ENCODE measurements at places on chromosomes 1 and 21.
A peak's percentile ranks its signal among the peaks of the same experiment; 100 is the strongest.

DNA sequence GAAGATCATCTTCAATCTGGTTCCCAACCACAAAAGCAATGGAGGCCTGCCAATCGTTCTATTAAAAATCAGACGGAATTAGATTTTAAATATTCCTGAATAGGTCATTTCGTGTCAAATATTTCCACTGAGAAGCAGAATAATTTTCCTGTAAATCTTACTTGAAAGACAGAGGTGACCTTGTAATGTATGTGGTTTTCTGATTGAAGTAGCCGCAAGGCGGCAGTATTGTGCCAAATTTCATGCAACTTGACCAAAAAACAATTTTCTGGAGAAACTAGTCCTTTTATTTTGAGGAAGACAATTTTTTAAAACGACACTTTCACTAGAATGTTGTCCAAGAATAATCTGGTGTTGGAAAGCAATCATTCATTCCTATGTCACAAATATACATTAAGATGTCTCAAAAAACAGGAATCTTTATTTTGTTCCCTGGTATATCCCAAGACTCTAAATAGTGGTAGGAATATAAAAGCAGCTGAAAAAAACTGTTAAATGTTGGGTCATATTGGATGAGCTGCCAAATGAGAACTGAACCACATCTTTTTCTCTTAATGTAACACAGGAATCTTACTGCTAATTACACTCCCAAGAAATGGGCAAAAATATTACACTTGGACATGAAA, 33.6 kb downstream of the SPAG17 start:
- DNase-seq: peak; percentile 86

DNA sequence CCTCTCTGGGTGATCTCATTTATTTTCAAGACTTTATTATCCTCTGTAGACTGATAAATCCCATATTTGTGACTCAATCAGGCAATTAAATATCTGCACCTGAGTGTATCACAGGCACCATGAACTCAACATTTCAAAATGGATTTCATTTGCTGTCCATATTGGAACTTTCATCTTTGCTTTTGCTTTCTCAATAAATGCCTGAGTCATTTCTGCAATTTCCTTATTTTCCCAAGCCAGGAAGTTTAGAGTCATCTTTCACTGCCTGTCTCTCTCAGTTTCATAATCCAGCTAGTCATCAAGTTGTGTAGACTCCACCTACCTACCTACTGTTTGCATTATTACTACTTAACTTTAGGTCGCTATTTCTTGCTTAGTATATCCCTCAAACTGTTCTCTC, 540.9 kb downstream of the LMO4 start:
- peak; percentile 76 for DNase-seq

DNA sequence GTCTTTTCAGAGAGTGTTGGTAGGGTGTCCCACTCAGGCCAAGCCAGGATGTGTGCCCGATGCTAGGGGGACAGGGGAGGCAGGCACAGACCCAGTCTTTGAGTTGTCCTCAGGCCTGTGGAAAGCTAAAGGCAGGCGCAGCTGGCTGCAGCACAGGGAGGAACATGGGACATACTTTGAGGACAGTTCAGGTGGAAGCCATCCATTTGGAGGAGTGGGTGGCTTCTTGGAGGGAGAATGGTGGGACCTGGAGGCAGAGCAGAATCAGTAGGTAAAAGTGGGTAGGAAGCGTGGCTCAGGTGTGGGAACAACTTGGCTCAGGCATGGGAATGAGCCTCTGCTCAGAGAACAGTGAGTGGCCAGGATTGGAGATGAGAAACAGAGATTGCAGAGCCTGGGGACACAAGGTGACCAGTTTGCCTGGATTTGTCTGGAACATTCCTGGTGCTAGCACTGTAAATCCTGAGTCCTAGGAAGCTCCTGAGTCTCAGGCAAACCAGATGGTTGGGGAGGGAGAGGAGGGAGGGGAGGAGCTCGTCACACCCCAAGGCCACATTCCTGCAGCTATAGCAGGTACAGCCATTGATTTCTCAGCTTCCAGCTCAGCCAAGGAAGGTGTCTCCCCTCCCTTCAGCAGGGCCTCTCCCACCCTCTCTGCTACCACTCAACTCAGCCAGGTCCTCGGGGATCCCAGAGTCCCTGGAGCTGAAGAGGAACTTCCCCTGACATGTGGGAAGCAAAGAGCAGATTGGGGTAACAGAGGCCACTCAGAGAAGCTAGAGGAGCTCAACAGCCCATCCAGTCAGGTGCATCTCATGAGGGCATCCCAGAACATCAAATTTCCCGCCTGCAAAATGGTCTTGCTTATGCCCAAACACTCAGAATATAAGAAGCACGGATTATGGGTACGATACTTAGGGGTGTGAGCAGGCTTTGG, 65.2 kb upstream of the TINAGL1 start:
- no peak for DNase-seq

- no peak for DNase-seq
Measured at GRCh38 chr1:156140879-156141707, 12.3 kb upstream of the SEMA4A start.

DNA sequence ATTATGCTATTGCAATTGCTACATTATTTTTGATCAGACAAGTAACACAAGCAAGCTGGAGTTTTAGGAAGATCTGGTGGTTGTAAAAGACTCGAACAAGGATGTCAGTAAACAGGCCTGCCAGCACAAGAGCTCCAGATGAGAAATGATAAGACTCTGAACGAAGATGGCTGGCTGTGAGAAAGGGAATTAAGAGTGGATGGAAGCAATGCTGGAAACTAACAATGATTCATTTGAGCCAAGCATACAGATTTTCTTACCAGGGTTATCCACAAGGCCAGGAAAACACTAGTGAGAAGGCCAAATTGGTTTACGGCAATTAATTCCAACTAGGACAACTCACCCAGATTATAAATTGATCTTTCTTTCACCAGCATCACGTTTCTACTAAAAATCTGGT, 54.2 kb downstream of the NRIP1 start:
- peak; percentile 53 for DNase-seq

GRCh38 chr1:157277281-157277680, 139.1 kb upstream of the ETV3 start:
- no peak for DNase-seq

GRCh38 chr1:24535021-24535424, 20.9 kb upstream of the NCMAP start:
- peak; percentile 9 for DNase-seq

- DNase-seq: no peak
Measured at GRCh38 chr1:84789014-84789413, 98.8 kb upstream of the SSX2IP start.

DNA sequence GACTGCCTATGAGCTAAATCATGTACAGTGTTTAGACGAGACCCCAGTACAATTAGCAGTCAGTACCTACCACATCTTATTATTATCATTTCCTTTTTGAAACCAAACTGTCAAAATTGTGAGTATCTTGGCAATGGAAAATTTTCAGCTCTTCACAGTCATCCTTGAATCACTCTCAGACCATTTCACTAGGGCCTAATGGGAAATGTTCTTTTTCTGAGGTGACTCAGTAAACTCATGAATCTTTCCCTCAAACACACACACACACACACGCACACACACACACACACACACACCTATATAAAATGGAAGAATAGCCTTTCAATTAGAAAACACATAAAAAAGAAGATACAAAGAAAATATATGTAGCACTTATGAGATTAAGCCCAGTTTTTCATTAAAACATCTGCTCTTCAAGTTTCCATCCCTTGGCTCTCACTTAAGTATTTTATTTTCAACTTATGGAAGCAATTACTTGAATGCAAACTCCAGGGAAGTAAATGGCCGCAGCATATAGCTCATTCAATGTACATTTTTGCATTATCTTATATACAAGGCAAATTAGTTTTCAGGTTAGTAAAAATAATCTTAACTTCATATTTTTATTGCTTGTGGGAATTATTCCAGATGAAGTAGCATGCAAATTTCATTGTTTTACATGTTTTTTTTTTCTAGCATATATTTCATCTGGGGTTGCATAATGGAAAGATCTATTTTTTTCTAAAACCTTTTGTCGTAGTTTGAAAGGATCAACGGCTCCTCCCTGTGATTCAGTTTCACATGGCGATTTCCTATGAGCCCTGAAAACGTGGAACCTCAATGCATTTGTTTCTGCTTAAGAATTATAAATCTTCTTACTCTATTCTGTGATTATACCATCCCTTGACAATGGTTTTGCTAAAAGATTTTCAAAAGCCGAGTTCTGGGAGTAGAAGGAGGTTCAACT, 46.3 kb upstream of the TMPRSS15 start:
- DNase-seq: no peak

DNA sequence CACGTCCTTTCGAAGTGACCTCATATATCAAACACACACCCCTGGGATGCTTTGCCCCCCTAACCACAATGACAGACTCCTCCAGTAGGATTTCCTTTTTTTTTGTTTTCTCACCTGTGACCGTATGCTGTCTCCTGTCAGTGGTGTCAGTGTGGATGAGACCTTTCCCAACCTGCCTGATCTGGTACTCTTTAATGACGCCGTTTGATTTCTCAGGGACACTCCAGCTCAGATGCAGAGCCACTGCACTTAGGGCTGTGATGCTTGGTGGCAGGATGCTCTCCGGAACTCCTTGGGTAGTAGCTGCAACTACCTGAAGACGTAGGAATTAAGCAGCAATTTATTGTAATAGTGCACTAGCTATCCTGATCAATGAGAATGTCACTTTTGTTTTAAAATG, 212.6 kb downstream of the KCTD3 start:
- DNase-seq: no peak

DNA sequence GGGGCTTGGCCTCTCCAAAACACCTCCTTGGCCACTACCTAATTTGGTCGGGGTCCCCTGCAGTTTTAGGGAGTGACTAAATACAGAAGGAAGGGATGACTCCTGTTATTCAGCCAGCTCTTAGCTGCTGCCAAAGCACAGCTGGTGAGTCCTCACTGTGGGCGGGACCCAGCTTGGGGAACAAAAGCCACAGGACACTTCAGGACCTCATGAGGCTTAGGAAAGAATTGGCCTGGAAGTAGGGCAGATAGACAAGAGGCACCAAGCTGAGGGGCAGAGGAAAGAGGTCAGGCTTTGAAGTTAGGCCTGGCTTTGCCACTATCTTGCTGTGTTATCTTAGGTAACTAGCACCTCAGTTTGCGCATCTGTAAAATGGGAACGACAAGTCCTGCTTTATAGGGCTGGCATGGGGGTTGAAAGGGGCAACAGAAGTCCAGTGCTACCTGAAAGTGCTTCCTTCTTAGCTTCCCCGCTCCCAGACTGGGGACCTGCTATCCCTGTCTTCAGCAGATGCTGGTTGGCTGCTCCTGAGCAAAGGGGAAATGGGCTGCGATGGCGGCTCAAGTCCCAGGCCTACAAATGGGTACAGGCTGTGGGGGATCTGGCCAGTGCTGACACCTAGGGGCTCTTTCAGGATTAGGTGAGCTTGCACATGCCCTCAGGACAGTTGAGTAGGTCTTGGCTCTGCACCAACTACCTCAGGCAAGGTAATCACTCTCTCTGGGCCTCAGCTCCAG, 15.7 kb downstream of the IFI6 start:
- DNase-seq: peak; percentile 68

- DNase-seq: no peak
Measured at GRCh38 chr1:25167269-25168192, 64.8 kb downstream of the SYF2 start.

DNA sequence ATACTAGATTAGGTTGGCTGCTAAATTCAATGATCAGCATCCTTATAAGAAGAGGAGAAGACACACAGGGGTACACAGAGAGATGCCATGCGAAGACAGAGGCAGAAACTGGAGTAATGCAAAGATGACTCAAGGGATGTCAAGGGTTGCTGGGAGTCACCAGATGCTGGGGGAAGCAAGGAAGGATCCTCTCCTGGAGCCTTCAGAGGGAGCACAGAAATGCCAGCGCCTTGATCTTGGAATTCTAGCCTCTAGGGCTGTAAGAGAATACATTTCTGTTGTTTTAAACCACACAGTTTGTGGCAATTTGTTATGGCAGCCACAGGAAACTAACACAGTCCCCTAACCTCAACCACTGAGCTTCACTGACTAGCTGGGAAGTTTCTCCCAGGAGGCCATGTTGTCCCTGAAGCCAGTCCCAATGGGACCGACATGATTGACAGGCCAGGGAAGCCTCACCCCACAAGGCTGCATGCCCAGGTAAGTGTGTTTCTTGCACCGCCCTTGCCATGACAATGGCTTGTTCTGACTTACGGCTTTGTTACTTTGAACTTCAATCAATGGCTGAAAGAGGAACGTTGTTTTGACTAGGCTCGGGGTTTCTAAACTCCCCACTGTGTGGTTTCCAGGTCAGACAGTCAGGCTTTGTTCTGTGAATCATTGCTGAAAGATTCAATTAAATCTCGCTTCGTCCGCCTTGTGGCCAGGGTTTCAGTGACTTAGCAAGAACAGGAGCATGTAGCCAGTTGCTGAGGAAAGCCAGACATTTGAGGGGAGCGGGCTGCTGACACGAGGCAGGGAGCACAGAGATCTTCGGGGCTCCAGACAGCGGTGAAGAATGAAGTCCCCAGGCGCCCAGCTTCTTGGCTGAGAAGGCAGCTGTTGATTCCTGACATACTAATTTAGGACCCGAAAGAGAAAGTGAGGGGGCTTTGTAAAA, 62.3 kb downstream of the RUNX1 start:
- DNase-seq: peak; percentile 92

DNA sequence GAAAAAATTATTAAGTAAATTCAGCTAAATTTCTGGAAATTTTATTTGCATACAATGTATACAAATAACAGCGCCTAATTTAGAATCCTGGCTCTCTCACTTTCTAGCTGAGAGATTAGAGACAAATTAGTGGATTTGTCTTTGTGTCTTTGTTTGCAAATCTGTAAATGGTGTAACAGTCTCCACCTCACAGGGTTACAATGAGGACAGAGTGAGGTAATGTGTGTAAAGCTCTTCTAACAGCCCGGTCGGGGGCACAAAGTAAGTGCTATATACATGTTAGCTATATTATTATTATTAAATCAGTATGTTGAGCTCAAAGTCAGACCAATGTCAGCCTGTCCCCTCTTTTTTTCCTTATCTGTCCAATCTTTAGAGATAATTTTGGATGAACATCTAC, 5.0 kb upstream of the ADAMTSL4 start:
- DNase-seq: no peak

DNA sequence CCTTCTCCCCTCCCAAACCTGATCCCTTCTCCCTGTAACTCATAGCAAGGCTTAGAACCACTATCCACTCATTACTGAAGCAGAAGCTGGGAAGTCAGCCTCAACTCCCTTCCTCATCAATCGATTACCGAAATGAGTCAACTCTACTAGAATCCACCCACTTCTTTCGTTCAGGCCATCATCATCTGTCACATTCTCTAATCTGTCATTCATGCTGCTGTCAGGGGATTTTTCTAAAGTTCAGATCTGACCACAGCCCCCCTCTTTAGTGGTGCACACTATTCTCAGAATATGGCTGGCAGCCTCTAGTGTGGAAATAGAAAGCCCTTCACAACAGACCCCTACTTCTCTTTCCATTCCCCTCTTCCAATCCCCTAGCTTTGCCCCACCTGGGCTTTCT, 5.1 kb downstream of the NT5C1A start:
- DNase-seq: no peak

GRCh38 chr1:10398278-10398733, 558 bp upstream of the PGD start:
- DNase-seq: peak; percentile 37

- DNase-seq: peak; percentile 84
Measured at GRCh38 chr1:145751491-145752037, 32.3 kb downstream of the CD160 start.

- no peak for DNase-seq
Measured at GRCh38 chr21:35473496-35473895, 424.4 kb upstream of the RUNX1 start.

- no peak for DNase-seq
Measured at GRCh38 chr1:11857164-11857851, 1.4 kb downstream of the NPPB start.

GRCh38 chr1:2477791-2478499, 1.9 kb downstream of the PLCH2 start:
- no peak for DNase-seq
